Fibroblast of skin of right biceps (primary cell): ENCODE measurements at places on chromosomes 11 and 22.

GRCh38 chr22:27588268-27588667, 213.3 kb downstream of the MN1 start:
- DNase-seq: no peak

GRCh38 chr22:41799486-41800347, 762 bp upstream of the CCDC134 start:
- DNase-seq: peak; percentile 14

GRCh38 chr11:118151431-118151830, 1.2 kb downstream of the SCN4B start:
- peak; percentile 15 for DNase-seq

GRCh38 chr11:72962084-72962483, 147.9 kb downstream of the ATG16L2 start:
- DNase-seq: peak; percentile 64

DNA sequence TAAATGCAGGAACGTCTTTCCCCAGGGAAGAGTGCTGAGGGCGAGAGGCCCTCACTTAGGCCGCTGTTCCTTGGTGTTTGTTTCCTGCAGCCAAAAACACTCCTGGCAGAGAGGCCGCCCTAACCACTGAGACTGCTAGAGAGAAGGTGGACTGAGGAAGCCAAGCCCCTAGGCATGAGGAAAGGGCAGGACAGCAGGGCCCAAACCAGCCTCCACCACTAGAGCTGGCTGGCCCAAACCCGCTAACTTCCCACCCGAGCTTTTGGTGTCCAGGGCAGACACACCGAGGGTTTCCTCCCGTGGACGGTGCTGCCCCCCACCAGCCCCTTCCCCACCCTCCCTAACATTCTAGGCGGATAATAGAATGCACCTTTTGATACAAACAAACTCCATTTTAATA, 6.0 kb downstream of the FGF19 start:
- DNase-seq: no peak

DNA sequence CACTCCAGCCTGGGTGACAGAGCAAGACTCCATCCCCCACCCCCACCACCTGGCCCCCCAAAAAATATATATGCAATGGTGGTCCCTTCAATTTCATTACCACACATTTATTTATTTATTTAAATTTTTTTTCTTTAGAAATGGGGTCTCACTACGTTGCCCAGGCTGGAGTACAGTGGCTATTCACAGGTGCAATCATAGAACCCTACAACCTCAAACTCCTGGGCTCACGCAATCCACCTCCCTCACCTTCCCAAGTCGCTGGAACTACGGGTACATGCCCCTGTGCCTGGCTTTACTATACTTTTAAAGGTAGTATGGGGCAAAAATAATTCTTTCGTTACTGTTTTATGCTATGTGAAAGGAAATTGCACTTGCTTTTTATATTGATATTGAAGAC, 50.9 kb upstream of the EP300 start:
- no peak for DNase-seq

DNA sequence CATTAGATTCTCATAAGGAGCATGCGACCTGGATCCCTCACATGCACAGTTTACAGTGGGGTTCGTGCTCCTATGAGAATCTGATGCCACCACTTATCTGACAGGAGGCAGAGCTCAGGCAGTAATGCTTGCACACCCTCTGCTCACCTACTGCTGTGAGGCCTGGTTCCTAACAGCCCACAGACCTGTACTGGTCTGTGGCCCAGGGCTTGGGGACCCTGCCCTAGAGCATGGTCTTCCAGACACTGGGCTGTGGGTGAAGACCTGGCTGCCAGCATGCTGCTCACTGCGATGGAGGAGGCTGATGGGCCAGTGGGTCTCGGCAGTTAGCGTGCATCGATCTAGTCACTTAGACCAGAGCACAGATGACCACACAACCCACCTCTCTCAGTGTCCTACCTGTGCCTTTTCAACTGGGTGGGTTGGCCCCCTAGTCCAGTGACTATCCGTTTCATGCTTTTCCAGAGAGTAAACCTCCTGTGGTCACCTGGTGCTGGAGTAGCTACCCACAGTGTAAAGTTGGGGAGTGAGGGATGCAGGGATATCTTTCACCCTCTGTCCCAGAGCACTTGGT, 21.1 kb downstream of the MED15 start:
- DNase-seq: no peak

GRCh38 chr11:9516113-9516512, 55.3 kb downstream of the ZNF143 start:
- no peak for DNase-seq

- no peak for DNase-seq
Measured at GRCh38 chr11:73294604-73295003, 13.5 kb upstream of the ARHGEF17 start.

GRCh38 chr11:70038034-70038834, 39.9 kb upstream of the ANO1 start:
- DNase-seq: no peak

GRCh38 chr11:19389787-19390303, 149.1 kb upstream of the E2F8 start:
- DNase-seq: no peak

- DNase-seq: no peak
Measured at GRCh38 chr22:39021552-39022250, 774 bp downstream of the APOBEC3D start.

GRCh38 chr11:107018902-107019493, 722 bp upstream of the GUCY1A2 start:
- DNase-seq: peak; percentile 79

DNA sequence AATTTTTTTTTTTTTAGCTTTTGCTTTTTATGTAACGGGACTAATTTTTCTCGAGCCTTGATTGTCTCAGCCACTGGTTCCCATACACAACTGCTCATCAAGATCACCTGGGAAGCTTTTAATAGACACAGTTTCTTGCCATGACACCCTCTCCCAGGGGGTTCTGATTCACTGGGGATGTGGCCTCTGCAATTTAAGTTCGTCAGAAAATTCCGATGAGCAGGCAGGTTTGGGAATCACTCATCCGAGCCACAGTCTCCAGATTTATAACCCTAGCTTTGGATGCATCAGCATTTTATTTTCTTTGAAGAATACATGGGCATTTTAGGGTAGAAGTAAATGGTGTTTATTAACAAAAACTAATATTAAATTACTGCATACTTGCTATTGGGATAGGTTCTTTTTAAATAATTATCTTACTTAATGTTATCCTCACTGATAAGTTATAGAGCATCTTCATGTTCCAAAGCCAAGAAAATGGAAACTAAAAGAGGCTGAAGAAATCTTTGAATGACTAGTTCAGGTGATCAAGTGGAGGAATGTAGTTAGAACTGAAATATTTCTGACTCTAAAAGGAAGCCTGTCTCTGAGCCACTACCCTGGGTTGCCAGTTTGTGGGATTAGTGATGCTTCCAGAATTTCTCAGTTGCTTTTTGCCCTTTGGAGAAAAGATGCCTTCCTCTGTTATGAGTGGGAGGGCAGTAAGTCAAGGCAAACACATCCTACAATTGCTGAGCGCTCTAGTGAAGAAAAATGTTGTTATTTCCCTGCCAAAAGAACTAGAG, 319.0 kb downstream of the DDX10 start:
- DNase-seq: peak; percentile 85

DNA sequence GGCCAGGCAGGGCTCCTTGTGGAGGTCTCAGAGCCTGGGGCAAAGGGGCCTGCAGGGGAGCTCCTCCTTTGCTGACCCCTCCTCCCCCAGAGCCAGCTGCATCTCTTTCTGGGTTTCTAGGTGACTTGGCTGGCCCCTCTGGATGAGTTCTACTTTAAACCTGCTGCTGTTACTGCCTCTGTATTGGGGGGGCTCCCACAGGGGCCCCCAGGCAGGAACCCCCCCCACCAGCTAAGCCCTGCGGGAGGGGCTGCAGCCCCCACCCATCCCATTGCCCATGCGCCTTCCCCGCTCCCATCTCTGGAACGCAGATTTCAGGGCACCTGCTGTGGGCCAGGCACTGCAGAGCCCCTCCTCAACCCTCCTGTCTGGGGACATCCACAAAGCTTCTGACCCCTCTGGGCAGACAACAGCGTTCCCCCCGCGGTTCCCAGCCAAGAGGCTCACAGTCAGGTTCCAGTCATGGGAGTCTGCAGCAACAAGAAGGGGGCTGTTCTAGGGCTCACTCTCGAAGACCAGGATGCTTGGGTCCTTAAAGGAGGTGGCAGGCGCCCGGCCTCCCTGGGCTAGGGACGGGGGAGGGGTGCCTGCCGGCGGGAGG, 815 bp upstream of the PLCB3 start:
- DNase-seq: no peak

DNA sequence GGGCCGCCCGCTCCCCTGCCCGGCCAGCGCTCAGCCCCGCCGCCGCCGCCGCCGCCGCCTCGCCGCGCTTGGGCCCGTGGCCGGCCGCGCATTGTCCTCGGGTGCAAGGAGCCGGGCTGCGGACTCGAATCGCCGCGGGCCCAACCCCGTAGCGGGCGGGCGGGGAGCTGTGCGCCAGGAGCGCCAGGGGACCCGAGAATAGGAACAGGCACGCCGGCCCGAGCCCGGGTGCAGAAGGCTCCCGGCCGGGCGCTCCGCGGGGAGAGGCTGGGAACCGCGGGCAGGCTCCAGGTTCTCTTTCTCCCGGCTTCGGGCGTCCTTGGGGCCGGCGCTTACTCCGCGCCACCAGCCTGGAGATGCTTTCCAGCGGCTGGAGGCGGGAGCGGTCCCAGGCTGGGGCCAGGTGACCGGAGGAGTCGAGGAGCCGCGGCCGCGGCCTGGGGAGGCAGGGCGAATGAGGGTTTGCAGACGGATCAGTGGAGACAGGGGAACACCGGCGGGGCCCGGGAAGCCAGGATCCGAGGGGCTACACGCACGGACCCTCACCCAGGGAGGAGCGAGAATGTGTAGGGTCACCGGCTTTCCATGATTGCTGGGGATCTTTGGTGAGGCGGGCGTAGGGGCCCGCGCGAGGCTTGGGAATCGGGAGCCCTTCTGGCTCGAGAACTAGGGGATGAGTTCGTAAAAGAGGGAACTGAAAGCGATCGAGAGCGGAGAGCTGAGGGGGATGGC, 726 bp downstream of the PKNOX2 start:
- peak; percentile 10 for DNase-seq

DNA sequence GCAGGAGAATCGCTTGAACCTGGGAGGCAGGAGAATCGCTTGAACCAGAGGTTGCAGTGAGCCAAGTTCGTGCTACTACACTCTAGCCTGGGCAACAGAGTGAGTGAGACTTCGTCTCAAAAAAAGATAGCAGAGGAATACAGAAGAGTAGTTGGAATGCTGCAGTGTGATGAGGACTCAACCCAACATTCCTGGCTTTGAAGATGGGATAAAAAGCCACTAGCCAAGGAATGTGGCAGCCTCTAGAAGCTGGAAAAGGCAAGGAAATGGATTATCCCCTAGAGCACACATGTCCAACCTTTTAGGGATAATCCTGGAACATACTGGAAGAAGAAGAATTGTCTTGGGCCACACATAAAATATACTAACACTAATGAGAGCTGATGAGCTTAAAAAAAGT, 13.9 kb downstream of the SLC25A17 start:
- peak; percentile 24 for DNase-seq

- DNase-seq: no peak
Measured at GRCh38 chr11:33263549-33263948, 6.4 kb downstream of the HIPK3 start.

GRCh38 chr11:95156916-95157541, 67.4 kb downstream of the ENDOD1 start:
- no peak for DNase-seq

GRCh38 chr11:67466962-67467771, 1.9 kb downstream of the TMEM134 start:
- no peak for DNase-seq

- DNase-seq: peak; percentile 8
Measured at GRCh38 chr11:93939084-93939760, 81.9 kb upstream of the HEPHL1 start.

DNA sequence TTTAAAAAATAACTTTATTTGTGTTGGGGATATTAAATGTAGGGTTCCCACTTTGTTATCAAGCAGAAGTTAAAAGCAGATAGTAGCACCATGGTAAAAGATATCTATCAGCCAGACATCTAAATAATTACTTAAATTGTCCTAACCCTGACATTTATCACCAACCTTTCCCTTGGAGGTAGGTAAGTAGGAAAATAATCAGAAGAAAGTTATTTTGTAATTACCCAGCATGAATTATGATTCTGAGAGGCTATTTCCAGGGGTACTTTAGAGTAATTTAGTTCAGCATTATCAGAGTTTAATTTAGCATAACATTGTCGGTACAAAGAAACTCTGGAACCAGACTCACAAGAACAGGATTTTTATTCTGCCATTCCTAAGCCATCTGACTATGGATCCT, 23.2 kb upstream of the LRRC55 start:
- no peak for DNase-seq

DNA sequence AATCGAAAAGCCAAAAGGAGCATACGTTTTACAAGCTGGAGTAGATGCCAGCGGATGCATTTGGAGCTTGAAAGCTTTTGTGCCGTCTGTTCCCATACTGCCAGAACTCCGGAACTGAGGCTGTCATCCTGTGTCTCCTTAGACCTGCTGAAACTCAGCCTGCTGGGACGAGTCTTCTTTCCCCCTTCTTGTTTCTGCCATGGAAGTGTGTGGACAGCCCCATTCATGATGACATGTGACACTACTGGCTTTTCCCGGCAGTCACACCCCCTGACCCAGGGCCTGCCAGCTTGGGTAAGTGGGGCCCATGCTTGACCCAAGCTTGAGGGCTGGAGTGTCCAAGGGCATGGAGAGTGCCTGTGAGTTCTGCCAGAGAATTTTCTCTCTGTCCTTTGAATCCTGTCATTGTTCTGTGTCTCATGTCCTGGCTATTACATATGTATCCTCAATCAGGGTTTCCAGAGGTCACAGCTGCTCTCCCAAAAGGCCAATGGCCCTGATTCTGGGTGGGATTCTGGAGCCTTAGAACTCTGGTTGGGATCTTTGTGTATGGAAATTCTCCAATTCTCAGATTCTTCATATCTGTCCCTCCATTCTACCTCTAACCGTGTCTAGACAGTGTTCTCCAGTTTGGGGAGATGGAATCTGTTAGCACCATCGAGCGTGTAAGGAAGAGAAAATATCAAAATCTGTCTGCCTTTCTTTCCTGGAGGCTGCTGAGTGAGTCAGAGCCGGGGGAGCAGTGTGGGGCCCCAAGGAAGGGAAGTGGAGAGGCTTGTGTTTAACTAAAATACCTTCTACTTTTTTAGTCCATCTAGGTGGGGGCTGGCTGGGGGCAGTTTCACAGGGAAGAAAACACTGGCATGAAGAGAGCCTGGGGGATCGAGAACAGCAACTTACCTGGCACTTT, 73.2 kb downstream of the KIAA1671 start:
- peak; percentile 26 for DNase-seq

- DNase-seq: peak; percentile 8
Measured at GRCh38 chr11:84224042-84224441, 937.9 kb upstream of the CCDC90B start.

DNA sequence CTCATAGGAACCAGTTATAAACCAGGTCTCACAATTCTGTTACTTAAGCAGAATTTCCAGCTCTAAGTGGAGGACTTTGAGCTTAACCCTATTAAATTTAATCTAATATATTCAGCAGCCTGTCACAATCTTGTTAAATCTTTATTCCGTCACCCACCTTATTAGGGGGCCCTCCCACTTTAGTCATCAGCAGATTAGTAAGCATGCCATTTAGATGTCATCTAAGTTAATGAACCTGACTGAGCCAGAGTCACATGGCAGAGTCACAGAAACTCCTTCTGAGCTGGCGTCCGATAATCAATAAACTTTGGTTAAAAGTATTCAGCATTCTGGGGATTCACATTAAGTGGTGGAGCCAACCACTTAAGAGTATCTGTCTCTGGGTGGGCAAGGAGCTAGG, 35.1 kb downstream of the TTC12 start:
- DNase-seq: no peak

- no peak for DNase-seq
Measured at GRCh38 chr11:87397011-87397865, 359.5 kb downstream of the TMEM135 start.

- DNase-seq: no peak
Measured at GRCh38 chr22:26445577-26446275, 16.7 kb downstream of the ASPHD2 start.
